ENCODE measurements at places on chromosomes 5 and 9. TPM values are rescaled to one million over a fixed set of nuclear protein-coding genes. Genes with fewer than 3 reads are reported as not detected.

DNA sequence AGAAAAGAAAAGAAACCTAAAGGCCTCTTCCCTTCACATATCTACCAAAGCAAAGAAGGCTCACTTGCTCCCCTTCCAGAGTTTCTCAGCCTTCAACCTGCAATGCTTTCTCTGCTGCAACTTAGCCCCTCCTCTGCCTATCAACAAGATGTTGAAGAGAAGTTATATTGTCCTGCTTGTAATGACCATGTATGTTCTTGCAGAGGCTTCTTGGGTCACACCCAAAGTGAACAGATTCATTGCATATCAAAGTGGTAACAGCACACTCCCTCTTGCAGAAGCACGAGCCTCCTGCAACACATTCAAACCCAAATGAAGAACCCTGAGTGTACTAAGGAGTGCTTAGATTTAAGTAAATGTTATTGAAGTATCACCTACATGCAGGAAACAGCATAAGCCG lies 494.3 kb downstream of the NTRK2 start:
- no peak for DNase-seq

HTR1A gene
- polyA plus RNA-seq, result not detected

- DNase-seq, result no peak
These were observed 10.6 kb downstream of the GRIN3A start for GRCh38 chr9:101727612-101728524.

DNA sequence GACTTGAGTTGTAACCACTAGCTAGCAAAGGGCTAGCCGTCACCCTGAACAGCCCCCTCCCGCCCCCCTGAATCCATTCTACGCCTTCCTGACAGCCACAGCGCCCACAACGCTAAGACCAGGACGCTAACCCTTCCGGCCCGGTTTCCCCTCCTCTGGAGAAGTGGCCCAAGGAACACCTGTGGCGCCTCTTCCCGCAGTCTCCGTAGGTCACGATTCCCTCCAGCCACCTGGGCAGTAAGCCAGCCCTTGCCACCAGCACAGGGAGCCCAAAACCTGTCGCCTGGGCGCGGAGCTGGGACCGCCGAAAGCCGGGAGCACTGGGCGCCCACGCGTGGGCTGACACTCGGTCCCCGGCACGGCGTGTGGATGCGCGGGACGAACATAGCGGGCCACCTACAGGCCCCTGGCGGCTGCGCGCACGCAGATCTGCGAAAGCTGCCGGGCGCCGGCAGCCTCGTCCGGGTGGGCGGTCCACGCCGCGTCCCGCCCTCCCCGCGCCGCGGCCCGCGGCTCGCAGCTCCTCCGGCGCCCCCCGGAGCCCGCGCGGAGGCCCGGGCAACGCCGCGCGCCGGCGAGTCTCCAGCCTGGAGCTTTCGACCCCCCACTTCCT lies 596 bp downstream of the IRF1 start:
- DNase-seq, result peak; percentile 95

- DNase-seq, result no peak
These were observed 25.0 kb upstream of the CAPSL start for GRCh38 chr5:35963381-35963843.

DNA sequence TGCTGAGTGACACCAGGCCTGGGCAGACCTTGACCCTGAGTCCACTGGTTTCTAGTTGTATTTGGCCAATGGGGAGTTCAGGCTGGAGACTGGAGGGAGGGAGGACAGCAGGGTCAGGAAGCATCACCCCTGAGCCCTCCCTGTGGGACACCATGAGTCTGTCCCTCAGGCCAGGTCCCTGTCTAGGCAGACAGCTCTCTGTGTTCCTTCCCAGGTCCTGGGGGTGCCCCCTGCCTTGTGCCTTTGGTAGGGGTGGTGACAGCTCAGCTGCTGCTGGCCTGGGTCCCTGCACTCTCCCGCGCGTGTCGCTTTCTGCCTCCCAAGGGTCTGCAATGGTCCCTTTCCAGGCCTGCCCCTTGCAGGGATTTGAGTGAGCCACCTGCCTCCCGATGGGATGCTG lies 125.5 kb downstream of the OLFM1 start:
- DNase-seq, result peak; percentile 39

DNA sequence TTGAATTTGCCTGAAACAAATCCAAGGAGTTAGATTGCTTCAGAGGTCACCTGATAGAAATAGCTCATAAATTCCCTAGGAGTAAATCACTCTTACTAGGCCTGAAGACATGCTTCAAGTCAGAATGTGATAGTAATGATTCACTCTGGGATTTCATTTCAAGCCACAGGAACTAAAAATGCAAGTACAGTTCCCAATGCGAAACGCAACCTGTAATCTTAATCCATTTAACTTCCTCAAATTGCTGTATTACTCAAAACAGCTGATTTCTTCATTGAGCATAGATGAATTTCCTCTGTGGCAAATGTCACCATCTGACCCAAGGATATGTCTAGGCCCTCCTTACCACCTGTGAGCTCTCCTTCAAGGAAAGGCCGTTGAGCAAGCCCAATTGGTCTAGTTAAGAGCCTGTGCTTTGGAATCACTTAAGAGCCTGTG lies 32.1 kb upstream of the IL6ST start:
- DNase-seq, result no peak

GRCh38 chr5:106875591-106876297 lies 795.0 kb downstream of the EFNA5 start:
- peak; percentile 48 for DNase-seq

DNA sequence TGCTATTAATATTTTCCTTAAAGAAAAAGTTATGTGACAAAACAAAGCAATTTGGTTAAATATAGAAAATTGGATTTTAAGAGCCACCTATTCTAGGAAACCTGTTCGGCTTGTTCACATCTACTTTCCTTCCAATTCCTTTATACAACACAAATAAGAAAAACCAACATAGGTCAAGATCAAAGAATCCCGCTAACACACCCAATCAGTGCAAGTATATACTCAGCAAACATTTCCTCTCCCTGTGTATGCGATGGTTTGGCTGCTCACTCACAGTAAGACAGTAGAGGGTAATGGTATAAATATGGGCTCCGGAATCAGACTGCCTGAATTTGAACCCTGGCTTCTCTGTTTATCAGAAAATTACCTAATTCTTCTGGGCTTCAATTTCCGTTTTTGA lies 757.5 kb upstream of the ZNF608 start:
- no peak for DNase-seq

RGS7BP gene
- polyA plus RNA-seq, result 0.11 TPM

GRCh38 chr9:95516734-95517558 lies at the start of gene PTCH1:
PTCH1 (minus strand) TSS chr9:95516971.
- no peak for DNase-seq

DNA sequence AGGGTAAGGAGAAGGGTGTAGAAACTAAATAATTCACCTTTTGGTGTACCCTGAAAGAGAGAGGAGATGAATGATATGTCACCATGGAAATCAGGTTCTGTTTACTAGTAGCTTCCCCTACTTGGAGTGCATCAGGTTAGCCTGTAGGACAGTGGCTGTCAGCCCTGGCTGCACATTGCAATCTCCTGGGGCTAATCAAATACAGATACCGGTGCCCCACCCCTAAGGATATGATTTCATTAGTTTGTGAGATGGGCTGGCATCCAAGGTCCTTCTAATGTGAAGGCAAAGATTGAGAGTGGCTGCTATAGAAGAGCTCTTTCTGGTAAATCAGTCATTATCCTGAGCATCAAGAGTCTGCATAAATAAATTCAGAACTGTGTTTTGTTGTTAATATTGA lies 47.2 kb downstream of the INSYN2B start:
- no peak for DNase-seq

DNA sequence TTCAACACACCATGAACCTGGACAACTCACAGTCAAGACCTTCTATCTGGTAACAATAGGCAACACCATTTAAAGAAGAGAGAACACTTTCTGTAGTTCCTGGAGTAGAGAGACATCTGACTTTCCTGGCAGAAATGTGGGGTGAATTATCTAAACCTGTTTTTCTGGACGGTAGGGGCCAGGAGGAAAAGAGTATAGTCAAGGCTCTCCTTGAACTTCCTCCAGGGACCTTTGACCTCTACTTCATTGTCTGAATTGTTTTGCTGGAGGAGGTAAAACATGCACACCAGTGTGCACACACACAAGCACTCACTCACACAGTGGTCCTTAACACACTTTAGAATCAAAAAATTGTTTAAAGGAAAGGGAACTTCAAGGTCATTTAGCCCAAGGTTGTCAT lies 13.2 kb downstream of the S100Z start:
- DNase-seq, result no peak

PRSS3 gene
- polyA plus RNA-seq, result not detected

- no peak for DNase-seq
These were observed 9.8 kb upstream of the COL15A1 start for GRCh38 chr9:98933890-98934289.

- DNase-seq, result no peak
These were observed 12.8 kb upstream of the GFRA3 start for GRCh38 chr5:138287246-138287645.

- peak; percentile 93 for DNase-seq
These were observed 57.7 kb downstream of the DUSP1 start for GRCh38 chr5:172713113-172713808.

DNA sequence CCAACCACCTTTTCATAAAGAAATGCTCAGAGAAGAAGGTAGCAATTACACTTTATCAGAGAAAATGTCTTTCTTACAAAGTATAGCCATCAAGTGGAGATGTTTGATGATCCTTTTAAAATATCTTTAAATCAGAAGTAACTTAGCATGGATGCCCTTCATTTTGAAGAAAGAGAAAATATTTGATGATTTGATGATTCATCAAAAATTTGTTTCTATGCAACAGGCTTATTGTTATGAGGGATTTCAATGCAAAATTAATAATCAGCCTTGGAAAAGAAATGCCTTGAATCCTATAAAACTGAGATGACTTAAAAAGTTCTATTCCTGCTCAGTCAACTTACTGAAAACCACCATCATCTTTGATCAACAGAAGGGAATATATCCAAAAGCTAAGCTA lies 291.6 kb downstream of the MLLT3 start:
- DNase-seq, result no peak

ARID3C gene
- polyA plus RNA-seq, result not detected

TEK gene
- polyA plus RNA-seq, result 2.6 TPM

DNA sequence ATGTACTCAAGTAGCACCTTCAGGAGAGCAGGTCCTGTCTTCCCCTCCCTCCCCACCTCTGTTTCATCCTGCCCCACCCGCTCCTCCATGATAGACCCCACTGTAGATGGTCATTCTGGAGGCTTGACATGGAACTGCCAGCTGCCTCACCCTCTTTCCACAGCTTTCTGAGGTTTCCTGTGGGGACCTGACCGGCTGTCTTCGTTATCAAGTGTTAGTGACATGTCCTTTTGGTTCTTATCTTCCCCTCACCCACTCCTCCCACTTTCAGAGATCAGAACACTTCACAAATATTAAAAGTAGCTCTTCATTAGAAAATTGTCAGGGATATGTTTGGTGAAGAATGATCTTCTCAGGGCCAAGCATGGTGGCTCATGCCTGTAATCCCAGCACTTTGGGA lies 52.7 kb downstream of the MEGF10 start:
- no peak for DNase-seq

DNA sequence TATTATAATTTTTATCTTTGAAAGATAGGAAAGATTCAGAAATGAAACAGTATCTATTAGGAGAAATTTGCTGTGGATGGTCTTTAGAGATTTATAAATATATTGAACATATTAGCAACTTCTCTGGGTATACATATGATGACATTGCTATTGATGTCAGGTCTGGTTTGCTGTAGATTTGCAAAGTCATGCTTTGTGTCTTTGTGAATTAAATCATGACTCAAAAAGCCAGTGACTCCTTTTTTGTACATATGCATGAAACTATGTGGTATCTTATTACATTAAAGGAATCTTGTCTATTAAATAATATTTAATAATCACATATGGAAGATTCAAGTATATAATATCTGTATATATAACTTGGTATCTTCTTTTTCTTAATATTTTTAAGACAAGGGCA lies 141.9 kb downstream of the ST8SIA4 start:
- no peak for DNase-seq

DNA sequence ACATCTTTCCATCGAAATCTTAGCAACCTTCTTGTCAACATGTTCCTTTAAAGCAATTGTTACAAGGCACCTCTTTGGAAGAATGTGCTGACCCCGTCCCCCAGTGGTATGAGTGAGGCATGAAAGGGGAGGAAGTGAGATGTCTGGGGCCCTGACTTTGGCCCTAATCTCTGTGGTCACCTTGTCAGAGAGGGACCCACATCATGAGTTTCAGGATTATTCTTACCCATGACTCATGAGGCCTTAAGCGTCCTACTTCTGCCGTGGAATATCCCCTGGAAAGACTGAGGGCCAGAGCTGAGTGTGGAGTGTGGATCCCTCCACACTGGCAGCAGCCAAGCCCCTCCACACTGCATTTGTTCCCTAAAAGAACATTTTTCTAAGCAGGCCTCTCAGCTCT lies 81.2 kb downstream of the FSTL4 start:
- DNase-seq, result no peak

GRCh38 chr9:83420486-83420885 lies 117.7 kb downstream of the FRMD3 start:
- no peak for DNase-seq

CDO1 gene
- polyA plus RNA-seq, result 1.5 TPM

IL5 gene
- not detected for polyA plus RNA-seq

GRCh38 chr9:126545106-126545505 lies 68.6 kb upstream of the LMX1B start:
- DNase-seq, result peak; percentile 49

DNA sequence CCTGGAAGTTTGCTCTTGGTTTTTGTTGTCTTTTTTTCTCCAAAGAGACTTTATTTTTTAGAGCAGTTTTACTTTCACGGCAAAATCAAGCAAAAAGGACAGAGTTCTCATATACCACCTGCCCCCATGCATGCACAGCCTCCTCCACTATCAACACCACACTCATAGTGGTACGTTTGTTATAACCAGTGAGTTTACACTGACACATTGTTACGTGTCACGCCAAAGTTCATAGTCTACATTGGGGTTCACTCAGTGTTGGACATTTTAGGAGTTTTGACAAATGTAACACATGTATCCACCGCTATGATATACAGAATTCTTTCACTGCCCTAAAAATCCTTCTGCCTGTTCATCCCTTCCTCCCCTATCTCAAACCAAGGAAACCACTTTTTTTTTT lies 7.5 kb upstream of the ICE1 start:
- no peak for DNase-seq

DIRAS2 gene
- polyA plus RNA-seq, result not detected

DNA sequence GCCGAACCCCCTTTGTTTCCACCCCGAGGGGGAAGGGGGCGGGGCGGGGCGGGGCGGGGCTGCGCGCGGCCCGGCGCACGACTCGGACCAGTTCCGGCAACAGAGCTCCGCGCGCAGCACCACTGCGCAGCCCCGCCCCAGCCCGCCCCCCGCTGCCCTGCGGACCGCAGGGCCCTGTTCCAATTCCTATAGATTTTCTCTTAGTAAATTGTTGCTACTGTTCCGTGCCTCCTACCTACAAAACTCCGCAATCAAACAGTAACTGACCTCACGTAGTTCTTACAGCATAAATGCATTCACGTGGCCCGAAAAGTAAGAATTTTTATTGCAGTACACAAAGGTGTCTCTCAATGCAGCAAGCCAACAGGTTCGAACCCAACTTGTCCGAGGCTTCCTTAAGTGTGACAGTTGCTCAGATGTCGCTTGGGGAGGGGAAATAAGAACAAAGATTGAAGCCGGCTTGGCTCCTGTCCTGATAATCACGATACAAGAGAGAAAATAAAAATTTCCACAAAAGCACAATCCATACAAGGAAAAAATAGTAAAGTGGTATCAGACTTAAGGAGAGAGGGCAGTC lies 1.2 kb upstream of the RNF38 start:
- DNase-seq, result no peak

Measured in spleen (tissue), 13 donors.